Activated CD8-positive, alpha-beta T cell treated with anti-CD3 and anti-CD28 coated beads for 36 hours (primary cell): ENCODE measurements at places on chromosomes 16 and 17.

DNA sequence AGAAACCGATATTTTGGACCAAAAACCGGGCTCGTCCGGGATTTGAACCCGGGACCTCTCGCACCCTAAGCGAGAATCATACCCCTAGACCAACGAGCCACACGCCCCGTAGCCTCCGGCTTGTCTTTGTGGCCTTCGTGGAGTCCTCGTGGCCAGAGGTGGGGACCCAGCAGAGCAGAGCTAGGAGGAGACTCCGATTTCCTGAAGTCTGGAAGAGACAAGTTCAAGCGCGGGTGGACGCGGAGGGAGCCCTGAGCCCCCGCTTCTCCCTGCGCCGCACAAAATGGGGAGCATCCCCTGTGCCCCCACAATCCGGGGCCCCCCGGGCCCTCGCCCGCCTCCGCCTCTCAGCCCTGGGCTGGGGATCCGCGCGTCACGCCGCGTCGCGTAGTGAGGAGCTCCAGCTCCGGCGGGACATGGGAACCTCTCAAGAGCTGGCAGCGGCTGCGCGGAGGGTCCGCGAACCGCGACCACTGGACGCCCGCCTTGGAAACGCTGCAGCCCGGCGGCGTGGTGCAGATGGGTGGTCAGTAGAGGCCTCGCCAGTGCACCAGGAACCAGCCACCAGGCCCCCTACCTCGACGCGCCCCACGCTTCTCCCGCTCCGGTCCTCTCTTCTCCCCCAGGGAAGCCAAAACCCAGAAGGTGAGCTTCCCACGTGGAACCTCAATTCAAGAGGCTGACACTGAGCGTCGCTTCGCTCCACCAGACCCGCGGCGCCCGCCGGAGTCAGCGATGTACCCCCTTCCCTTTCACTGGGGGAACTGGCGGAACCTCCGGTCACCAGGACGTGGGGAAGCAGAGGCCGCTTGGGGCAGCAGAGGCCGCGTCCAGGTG lies 5.2 kb upstream of the OR1F1 start:
- DNase-seq = peak; percentile 75

- no peak for DNase-seq
Observed at GRCh38 chr16:29989111-29989858, 6.1 kb downstream of the HIRIP3 start.

DNA sequence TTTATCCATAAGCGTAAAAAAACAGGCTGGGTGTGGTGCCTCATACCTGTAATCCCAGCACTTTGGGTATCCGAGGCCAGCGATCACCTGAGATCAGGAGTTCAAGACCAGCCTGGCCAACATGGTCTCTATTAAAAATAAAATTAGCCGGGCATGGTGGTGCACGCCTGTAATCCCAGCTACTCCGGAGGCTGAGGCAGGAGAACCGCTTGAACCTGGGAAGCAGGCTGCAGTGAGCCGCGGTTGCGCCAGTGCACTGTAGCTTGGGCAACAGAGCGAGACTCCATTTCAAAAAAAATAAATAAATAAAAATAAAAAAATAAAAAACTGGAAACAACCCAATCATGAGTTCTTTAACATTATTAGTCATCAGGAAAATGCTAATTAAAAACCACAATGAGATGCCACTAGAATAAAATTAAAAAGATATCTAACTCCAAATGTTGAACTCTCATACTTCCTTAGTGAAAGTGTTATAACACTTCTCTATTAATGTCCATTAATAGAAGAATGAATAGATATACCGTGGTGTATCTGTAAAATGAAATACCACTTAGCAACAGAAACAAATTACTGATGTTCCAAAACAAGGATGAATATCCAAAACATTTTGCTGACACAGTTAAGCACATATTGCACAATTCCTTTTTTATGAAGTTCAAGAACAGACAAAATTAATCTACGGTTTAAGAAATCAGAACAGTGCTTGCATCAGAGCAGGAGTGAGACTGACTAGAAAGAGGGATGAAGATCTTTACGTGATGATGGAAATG lies 13.1 kb downstream of the MPHOSPH6 start:
- no peak for DNase-seq

DNA sequence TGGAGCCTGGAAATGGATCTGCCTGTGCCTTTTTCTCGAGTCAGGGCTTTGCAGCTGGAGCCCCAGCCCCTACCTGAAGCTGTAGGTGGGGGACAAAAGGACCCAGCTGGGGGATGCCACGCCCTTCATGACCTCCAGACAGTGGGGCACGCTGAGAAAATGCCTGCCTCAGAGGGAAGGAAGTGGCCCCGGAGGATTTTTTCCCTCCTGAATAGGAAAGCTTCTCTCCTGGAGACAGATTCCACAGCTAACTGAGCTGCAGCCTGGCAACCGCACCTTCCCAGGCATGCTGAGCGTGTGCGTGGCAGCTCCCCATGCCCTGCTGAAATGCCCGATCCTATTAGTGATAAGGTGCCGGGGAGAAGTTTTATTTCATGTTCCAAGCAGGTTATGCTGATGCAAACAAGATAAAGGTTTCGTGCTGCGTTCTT lies 58.0 kb downstream of the AIPL1 start:
- DNase-seq = no peak

GRCh38 chr17:12522743-12523183 lies 142.9 kb upstream of the MYOCD start:
- DNase-seq = no peak

DNA sequence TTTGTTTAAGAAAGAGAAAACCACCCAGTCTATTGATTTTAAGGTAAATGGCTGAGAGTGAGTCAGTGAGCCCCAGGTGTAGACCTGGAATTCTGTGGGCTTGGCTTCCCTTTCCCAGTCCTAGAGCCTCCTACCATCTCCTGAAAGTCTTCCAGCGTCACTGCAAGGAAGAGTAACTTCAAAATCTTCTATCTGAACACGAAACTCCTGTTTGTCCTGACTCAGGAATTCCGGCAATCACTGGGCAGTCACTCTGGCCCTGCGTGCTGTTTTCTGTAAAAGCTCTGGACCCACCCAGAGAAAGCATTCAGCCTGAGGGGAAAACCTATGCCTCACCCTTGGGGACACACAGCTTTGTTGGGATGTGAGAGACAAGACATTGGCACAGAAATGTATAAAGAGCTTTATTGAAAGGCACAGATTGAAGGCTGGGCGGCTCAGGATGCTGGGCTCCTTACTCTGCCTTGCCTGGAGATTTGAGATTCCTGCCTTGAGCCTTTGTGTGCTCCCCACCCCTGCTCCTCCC lies 15.9 kb downstream of the MINK1 start:
- no peak for DNase-seq

DNA sequence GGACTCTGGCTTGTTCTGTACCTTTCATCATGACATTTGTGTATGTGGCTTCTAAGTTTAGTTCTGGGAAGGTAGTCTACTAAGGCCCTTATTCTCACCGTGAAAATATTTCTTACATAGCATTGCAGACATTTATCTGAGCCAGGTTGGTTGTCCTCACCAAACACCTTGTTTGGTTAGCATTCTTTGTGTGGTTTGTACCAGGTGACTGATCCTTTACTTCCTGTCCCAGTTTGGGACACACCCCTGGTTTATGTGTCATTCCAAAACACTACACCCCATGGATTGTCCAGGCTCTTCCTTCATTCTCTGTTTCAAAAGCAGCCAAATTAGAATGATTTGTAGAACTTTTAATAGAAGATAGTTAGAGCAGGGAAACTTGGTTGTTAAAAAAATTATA lies 23.2 kb upstream of the DUSP14 start:
- no peak for DNase-seq

DNA sequence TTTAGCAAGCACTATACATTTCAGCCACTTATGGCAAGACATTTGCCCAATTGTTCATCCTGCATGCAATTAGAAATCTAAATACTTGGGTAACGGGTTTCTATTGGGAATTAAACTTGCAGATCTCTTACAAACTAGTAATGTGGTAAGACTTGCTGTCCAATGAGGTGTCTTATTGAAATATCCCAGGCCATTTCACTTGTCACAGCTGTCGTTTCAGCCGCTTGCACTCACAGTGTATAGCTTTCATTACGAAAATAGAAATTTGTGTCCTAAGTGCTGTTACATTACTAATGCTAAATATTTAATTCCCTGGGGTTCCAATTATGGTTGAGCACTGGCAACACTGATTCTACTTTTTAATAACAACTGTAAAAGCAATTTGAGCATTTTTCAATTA lies 40.3 kb upstream of the IRX5 start:
- no peak for DNase-seq

DNA sequence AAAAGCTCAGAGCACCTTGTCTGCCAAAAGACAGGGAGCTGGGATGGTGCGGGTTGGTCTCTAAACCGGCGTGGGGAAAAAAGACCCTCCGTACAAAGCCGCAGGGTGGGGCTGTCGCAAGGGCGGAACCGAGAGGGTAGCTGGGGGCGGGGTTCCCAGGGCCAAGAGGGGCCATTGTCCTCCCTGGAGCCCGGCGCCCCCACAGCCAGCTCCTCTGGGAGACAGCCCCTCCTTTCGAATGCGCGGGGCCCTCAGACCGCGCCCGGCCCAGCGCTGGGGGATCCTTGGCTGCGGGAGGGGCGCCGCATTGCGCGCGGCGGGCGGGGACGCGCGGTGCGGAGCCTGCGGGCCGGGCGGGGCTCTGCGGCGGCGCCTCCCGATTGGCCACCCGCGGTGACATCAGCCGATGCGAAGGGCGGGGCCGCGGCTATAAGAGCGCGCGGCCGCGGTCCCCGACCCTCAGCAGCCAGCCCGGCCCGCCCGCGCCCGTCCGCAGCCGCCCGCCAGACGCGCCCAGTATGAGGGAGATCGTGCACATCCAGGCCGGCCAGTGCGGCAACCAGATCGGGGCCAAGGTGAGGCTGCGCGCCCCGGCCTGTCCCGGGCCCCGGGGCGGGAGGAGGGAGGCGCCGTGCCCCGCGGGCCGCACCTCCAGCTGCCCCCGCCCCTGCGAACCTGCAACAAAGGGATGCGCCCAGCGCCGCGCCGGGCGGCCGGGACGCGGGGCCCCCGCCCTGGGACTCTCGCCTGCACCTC lies at the start of gene TUBB3:
Gene TUBB3, plus strand, starts transcription at position 459 of the 756 bp plus-strand sequence. Its CDS starts 60 bp downstream, at position 519.
- peak; percentile 60 for DNase-seq

GRCh38 chr16:89315791-89316581 lies 98.5 kb downstream of the ZNF778 start:
- DNase-seq = peak; percentile 87

DNA sequence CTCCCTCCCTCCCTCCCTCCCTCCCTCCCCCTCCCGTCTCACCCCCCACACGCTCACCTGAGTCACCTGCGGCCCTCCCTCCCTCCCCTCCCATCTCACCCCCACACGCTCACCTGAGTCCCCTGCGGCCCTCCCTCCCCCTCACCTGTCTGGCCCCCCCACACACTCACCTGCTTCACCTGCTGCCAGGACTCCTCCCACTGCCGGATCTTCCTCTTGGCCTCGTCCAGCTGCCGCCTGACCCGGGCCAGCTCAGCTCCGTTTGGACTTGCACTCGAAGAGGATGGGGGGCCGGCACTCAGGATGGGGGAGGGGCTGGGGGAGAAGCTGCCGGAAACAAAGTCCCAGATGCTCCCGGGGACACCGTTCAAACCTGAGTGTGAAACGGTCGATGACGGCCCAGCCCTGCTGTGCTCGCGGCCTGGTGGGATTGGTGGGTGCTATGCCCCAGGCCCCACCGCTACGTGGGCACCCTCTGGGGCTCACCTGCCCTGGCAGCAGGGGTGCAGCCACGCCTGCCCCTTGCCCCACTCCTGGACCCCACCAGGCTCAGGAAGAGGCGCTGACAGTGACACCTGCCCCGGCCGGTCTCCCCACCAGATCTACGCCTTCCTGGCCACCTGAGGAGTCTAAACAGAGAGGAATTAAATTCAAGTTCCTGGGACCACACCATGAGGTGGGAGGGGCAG lies 15.9 kb downstream of the GNPTG start:
- DNase-seq = no peak

GRCh38 chr16:89472711-89473075 lies 17.7 kb downstream of the ANKRD11 start:
- no peak for DNase-seq

GRCh38 chr17:16470265-16470664 lies 21.7 kb downstream of the LRRC75A start:
- DNase-seq = no peak

- no peak for DNase-seq
Observed at GRCh38 chr17:17087424-17088015, 45.3 kb downstream of the MPRIP start.

DNA sequence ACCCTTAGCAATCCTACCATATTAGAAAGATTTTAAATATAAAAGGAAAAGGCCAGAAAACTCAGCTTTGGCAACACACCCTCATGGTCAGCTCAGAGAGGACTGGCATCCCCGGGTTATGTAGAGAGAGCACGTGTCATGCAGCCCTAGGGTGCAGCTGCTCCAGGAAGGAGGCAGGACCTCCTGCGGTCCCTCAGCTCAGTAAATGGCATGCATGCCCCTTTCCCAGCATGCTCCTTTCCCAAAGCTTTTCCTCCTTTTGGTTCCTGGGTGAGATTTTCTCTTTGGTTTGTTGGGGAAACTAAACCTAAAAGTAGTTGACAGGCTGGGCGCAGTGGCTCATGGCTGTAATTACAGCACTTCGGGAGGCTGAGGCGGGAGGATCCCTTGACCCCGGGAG lies 3.9 kb downstream of the GAN start:
- DNase-seq = no peak

GRCh38 chr17:15657868-15658267 lies 26.2 kb downstream of the TRIM16 start:
- DNase-seq = no peak

DNA sequence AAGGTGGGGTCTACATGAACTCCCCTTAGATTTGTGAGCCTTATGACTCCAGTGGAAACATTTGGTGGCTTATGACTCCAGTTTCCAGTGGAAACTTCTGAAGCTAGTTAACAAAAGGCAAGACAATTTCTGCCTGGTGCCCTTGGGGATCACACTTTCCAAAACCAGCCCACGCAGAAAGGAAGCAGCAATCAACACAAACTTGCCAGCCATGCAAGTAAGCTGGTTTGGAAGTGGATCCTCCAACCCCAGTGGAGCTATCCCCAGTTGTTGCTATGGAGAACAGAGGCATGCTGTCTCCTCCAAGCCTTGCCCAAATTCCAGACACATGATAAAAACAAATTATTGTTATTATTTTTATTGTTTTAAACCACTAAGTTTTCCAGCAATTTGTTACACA lies 130.9 kb downstream of the CDH11 start:
- DNase-seq = no peak

DNA sequence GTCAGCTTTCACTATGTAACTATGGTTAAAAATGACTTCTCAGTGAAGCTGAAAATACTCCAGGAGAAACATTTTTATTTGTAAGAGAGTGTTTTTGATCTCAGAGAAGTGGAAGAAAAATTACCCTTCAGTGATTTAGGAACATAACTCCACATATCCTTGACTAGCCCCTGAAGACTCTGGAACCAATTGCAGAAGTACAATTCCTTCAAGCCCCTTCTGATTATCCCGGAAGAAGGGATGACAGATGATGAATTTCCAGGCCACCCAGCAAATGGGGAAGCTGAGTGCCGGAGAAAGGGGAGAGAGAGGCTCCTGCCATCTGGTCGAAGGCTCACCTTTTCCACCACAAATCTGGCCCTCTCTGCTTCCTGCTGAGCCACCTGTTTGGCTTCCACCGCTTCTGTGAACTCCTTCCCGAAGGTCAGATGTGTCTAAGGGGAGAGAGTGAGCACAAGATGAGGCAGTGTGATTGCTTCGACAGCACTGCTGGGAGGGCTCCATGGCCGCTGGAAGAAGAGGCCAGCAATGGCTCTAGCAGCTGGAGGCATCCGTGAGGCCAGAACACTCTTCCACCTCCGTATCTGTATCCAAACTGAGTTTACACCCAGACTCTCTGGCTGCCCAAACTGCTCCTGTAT lies 8.1 kb downstream of the PHB1 start:
- no peak for DNase-seq

GRCh38 chr16:26391833-26392232 lies 674.9 kb upstream of the C16orf82 start:
- no peak for DNase-seq

GRCh38 chr16:8623634-8624033 lies 2.1 kb downstream of the METTL22 start:
- DNase-seq = no peak

- DNase-seq = no peak
Observed at GRCh38 chr17:41658846-41659245, 29.8 kb upstream of the EIF1 start.
